Dermis microvascular lymphatic vessel endothelial cell (primary cell): ENCODE measurements at places on chromosomes 7 and 10. TPM values are rescaled to one million over a fixed set of nuclear protein-coding genes. Genes with fewer than 3 reads are reported as not detected.

The TNS3 gene
- total RNA-seq: 7.3 and 11.8 TPM in 2 replicates

GRCh38 chr10:106424981-106425380 is 739.5 kb downstream of the SORCS1 start:
- DNase-seq: no peak

- no peak for DNase-seq
These were observed 10.4 kb upstream of the SP8 start for GRCh38 chr7:20797042-20797461.

The COBL gene
- under 0.01 TPM in 2 replicates for total RNA-seq

DNA sequence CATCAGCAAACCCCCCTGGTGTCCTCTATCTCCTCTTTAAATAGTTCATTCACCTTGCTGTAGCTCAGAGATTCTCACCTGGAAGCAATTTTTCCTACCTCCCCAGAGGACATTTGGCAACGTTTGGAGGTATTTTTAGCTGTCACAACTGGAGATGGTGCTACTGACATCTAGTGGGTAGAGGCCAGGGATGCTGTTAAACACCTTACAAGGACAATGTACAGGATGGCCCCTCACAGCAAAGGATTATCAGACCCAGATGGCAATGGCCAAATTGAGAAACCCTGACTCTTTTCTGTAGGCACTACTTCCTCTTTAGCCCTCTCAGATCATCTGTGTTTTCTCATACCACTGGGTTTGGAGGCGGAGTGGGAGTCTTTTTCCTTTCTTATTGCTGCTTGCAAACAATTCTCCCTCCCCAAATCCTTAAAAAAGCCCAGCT is 13.2 kb upstream of the TRA2A start:
- no peak for DNase-seq

DNA sequence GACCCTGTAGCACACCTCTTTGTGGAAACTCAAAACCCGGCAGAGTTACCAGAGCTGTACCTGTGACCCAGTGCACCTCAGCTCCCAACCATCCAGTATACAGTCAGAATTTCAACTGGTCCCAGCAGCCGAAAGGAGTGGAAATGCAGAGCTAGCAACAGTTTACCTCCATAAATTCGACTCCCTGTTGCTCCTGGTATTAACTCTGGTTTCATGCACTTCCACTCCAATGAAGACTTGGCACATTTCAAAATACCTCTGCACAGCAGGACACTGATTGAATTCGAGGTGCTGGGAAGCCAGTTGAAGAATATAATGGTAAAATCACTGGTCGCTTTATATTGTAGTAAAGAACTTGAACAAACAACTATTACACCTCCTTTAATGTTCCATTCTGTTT is 17.9 kb upstream of the TIAL1 start:
- no peak for DNase-seq

- DNase-seq: peak; percentile 9
These were observed 1.1 kb downstream of the TRRAP start for GRCh38 chr7:98879198-98879978.

- DNase-seq: no peak
These were observed 142.4 kb downstream of the C1GALT1 start for GRCh38 chr7:7324698-7325097.

DNA sequence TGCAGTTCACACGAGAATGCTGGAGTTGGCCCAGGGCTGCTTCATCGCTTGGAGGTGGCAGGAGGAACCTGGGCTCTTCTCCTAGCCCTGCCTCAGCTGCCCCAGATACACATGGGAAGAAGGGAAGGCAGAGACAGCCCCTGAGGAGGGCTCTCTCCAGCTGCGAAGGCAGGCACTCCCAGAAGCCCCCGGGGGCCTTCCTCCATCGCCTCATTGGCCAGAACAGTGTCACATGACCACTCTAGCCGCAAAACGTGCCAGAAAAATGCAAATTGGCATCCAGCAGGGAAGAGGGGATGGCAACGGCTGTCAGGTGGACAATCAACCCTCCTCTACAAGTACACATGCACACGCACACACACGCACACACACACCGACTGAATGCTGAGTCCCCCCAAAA is 217.8 kb upstream of the FRMD4A start:
- DNase-seq: no peak

- DNase-seq: no peak
These were observed 197.1 kb downstream of the NRG3 start for GRCh38 chr10:82072124-82072523.

GRCh38 chr10:75513292-75513885 is 82.0 kb downstream of the LRMDA start:
- no peak for DNase-seq

DNA sequence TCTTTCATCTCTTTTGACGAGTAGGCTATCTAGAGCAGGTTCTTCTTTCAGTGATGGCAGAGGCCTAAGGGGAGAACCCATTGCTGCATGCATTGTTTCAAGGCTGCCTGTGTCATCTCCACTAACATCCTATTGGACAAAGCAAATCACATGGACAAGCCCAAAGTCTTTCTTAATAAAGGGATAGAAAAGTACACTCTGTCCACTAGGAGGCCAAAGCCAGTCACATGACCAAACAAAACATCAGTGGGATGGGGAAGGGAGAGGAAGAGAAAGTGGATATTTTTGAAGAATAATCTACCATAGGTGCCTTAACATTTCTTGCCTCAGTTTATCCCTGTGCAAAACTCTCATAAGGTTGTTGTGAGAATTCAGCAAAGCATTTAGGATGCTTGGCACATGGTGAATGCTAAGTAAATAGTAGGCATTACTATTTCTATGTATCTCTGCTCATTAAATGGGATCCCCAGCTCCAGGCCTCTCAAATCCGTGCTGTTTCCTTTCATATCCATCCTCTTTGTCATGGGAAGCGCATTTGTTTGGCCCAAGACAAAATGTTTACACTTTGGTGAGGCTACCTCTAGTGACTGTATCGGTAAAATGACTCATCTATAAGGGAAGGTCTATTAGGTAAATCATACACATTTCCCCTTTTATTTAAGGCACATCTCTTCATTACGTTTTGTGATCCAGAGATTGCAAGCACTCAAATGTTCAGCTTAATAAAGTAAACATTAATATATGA is 16.7 kb upstream of the CADPS2 start:
- no peak for DNase-seq

The THSD7A gene
- total RNA-seq: 15.8 and 24.9 TPM in 2 replicates

The OR6V1 gene
- not detected in 2 replicates for total RNA-seq

DNA sequence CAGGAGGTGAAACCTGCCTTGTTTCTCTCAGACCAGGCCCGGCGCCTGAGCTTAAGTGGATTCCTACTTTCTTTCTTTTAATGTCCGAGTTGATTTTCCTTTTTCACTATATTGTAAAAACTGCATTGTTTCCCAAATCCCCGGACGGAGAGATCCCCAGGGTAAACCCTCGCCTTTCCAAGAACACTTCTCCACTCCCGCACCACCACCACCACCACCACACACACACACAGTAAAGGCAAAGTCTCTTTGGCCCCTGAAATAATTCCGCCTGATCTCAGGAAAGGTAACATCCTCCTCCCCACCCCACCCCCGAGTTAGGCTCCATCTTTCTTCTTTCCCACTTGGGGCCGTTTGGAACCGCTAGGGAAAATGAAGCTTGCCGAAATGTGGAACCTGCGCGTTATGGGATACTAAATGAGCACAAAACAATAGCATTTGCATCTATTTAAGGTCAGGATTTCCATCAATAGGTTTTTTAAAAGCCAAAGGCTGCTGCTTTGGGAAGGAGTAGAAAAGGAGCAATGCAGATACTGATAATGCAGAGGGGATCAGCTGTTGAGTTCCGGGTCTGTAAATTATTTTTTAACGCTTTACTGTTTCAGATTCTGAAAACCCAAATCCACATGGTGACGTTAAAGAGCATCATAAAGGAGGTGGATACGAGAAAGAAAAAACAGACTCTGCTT is 2.5 kb downstream of the HPSE2 start:
- DNase-seq: no peak

GRCh38 chr10:116287906-116288501 is 15.0 kb upstream of the GFRA1 start:
- DNase-seq: peak; percentile 63

DNA sequence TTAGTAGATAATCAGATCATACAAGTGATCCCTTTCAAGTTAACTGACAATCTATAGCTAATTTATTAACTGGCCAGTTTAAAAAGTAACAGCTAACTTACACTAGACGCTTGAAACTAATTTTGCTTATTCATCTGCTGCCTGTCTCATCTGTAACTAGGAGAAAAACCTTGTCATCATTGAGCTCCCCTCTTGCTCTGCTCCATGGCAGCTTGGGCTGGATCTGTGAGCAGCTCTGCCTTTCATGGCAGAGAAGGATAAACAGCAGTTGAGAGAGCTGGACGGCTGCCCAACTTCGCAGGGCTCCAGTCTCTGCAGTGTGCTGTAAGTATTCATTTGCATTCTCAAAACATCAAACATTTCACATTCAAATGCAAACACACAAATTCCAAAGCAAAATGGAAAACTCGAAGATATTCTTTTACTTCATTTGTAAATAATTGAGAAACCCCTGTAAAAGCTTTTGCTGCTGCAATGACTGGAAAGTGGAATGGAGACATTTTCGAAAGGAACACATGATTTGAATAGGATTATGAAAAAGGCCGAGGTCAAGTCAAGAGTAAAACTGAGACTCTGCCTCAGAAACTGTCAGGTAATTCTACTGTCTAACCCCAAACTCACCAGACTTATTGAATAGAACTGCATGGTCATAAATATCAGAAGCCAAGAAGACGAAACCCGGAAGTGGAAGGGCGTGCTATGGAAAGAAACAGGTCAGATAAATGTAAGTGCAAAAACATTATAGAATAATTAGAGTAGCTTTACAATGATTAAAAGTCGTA is 17.6 kb downstream of the SLC35B4 start:
- peak; percentile 4 for DNase-seq

- no peak for DNase-seq
These were observed 103.0 kb downstream of the CNOT4 start for GRCh38 chr7:135406918-135407317.

The TUBB8 gene
- under 0.01 TPM in 1 of 2 replicates, not detected in the other for total RNA-seq

The CHST15 gene
- total RNA-seq: 72.9 and 114 TPM in 2 replicates

The PTER gene
- 7.1 and 8.3 TPM in 2 replicates for total RNA-seq

DNA sequence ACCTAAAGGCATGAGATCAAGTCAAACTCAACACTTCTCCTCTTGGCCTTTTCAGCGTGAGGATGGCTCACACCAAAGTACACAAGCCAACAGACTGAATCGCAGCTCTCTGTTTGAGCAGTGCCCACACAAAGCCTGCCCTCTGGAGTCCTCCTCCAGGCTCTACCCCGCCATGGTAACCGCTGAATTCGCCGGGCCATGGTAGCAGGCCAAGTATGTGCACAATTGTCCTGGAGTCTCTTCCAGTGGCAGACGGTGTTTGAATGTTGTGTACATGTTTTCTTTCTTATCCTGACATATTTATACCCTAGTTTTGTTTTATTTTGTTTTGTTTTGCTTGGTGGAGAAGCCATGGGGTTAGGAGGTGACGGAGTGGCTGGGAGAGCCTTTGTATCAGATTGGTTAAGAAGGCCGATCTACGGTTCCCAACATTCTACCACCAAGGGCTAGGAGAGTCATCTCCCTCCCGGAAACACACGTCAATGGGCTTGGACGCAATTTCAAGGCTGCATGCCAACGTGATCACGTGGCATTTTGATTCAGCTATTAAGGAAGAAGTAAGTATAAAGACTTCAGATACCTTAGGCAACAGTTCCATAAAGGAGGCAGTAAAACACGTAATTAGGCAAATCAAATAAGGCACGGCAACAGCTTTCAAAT is 12.1 kb upstream of the SHH start:
- no peak for DNase-seq

- DNase-seq: no peak
These were observed 11.3 kb upstream of the PHYH start for GRCh38 chr10:13311177-13311575.

The HTR5A gene
- not detected in 2 replicates for total RNA-seq

The SGMS1 gene
- total RNA-seq: 50.8 and 69.2 TPM in 2 replicates

The DYDC2 gene
- 0.39 TPM in 1 of 2 replicates, not detected in the other for total RNA-seq

- peak; percentile 95 for DNase-seq
These were observed 16.8 kb downstream of the GIMAP5 start for GRCh38 chr7:150753826-150754603.

- DNase-seq: no peak
These were observed 425.7 kb upstream of the NFE2L3 start for GRCh38 chr7:25726170-25726780.

The SKIDA1 gene
- 1.9 and 3.8 TPM in 2 replicates for total RNA-seq

The TMEM229A gene
- total RNA-seq: not detected in 2 replicates

DNA sequence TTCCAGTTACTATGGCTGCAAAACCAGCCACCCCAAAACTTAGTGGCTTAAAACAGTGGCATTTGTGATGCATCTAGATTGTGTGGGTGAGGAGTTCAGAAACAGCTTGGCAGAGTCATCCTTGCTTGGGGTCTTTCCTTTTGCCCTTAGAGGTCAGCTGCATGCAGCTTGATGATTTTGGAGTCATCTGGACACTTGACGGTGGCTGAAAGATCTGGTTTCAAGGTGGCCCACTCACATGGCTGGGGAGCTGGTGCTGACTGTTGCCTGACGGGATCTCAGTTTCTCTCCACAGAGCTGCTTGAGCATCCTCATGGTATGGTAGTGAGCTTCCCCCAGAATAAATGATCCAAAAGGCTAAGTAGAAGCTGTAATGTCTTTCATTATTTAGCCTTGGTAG is 191.3 kb upstream of the GALNT17 start:
- DNase-seq: no peak

The CPN1 gene
- total RNA-seq: not detected in 2 replicates

DNA sequence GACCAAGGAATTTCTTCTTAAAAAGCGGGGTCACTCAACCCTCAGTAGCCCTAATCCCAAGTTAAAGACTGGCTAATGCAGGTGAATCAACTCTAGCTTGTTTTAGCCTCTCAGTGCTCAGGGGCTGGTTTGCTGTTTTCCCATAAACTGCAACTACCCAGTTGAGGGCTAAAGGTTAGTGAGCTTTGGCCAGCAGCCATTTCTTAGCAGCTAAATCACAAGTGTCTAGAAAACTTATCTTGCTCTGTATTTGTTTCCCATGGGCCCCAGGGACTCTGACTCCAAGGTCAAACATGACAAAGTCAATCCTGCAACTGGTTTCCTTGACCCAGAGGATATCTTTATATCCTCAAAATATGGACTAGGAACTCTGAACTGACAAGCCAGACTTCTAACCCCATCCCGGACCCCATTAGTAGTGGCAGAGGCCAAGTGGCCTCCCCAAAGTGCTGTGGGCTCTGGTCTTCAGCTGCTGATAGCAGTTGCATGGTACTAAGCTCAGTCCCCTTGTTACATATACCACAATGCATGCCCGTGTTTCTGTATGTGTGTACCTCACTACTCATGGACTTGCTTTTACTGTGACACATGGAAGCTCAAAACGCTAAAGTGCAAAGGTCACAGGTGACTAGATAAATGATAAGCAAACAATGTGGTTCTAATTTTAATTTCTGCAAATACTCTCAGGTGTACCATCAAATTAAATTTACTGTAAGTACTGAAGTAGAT is 793.0 kb upstream of the IGFBP3 start:
- peak; percentile 74 for DNase-seq
